NCI-H1092 (cell line): ENCODE measurements at places on chromosomes 5 and 9.
A peak's percentile ranks its signal among the peaks of the same experiment; 100 is the strongest.

- no peak for DNase-seq
These were observed 14.5 kb upstream of the FAM170A start for GRCh38 chr5:119614838-119615237.

GRCh38 chr9:125476645-125477044 lies 215.0 kb downstream of the GAPVD1 start:
- no peak for DNase-seq

- DNase-seq: no peak
These were observed 233.6 kb downstream of the SAXO1 start for GRCh38 chr9:18799428-18799827.

DNA sequence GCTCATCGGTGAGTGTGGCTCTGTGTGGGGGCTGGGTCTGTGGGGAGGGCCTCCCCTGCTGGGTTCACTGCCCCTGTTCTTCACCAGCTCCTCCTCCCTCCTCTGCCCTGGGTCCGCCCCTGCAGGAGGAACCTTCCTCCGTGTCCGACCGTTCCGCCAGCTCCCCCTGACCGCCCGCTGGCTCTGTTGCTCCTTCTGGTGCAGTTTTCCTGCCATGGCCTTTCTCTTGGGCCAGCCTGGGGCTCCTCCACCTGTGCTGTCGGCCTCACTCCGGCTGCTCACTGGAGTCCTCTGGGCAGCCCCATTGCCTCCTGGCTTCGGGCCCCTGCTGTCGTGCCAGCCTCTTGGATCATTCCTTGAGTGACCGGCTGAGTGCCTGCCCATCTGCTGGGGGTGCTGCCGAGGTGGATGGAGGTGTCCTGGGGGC lies 12.3 kb downstream of the RNU6ATAC start:
- DNase-seq: no peak

DNA sequence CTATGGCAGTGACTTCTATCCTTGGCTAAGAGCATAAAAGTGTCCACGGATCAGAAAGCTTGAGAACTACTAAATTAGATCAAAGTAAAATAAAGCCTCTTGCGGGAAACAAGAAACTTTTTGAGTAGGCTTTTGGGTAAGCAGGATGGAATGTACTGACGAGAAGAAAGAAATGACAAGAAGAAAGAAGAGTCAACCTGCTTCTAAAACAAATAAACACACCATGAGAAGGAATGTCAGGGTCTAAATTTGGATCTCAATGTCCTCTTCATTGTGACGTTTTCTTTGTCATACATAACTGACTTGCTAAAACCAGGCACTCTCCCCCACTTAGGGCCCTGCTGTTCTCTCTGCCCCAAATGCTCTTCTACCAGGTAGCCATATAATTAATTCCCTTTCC lies 290.1 kb upstream of the PTGER4 start:
- no peak for DNase-seq

DNA sequence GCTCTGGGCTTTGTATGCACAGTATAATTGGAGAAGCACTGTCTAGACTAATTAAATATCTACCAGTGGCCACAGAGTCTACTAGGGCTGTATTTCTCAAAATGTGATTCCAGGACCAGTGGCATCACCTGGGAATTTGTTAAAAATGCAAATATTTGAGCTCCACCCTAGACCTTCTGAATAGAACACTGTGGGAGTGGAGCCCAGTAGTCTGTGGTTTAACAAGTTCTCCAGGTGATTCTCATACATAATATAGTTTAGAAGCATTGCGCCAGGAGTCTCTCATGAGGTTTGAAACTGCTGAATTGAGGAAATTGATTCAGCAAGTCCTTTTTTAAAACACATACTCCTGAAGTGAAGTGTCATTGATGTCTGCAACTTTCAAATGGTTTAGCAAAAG lies 74.7 kb downstream of the FCHO2 start:
- DNase-seq: no peak

- no peak for DNase-seq
These were observed 40.1 kb downstream of the PHAX start for GRCh38 chr5:126640866-126641265.

DNA sequence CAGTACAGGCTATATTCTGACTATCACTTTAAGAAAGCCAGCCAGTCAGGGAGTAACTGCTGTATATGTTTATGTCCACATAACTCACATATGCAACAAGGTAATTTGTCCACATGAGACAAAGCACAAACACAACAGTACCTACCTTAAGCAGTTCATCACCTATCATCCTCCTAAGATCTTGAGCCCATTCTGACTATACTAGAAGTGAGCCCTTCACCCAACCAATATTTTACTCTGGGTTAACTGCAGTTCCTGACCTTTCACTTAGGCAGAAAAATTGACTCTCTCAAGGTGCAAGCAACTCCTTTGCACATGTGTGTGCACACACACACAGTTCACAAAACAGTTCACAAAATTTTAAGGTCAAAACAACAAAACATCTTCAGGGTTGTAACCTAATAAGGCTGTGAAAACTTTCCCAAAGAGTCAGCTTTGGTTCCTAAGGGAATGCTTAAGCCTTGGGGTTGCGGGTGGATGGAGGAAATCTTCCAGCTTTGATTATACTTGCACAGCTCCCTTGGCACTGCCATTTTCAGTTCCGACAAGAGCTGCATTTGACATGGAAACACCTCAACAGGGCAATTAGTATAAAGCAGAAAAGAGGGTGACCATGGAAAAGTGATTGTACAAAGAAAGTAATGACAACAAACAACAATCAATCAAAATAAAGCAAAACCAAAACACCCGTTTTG lies 215.3 kb downstream of the NFIB start:
- no peak for DNase-seq

GRCh38 chr5:139911425-139912120 lies 116.0 kb downstream of the PSD2 start:
- DNase-seq: no peak

DNA sequence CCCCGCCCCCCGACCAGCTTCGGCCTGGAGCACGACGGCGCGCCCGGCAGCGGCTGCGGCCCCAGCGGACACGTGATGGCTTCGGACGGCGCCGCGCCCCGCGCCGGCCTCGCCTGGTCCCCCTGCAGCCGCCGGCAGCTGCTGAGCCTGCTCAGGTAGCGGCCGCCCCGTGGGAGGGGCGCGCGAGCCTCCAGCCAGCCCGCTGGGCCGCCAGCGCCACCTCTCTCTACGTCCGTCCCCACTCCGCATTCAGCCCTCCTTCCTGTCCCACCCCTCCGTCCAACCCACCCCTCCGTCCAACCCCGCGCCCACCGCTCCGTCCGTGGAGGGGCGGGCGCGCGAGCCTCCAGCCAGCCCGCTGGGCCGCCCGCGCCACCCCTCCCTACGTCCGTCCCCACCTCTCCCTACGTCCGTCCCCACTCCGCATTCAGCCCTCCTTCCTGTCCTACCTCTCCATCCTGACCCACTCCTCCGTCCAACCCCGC lies 6.5 kb downstream of the ADAMTS13 start:
- DNase-seq: no peak

GRCh38 chr5:172597755-172598155 lies 43.3 kb upstream of the NEURL1B start:
- no peak for DNase-seq

- DNase-seq: no peak
These were observed 68.1 kb upstream of the SPIN1 start for GRCh38 chr9:88319936-88320747.

GRCh38 chr5:9847631-9848030 lies 217.5 kb upstream of the TAS2R1 start:
- no peak for DNase-seq

- no peak for DNase-seq
These were observed 122.4 kb upstream of the SLC12A2 start for GRCh38 chr5:127961006-127961762.

- DNase-seq: no peak
These were observed 100.6 kb downstream of the LHFPL2 start for GRCh38 chr5:78547731-78548615.

- DNase-seq: no peak
These were observed 140.2 kb upstream of the BRINP1 start for GRCh38 chr9:119509291-119509905.

GRCh38 chr5:83472508-83473345 lies 1.2 kb downstream of the VCAN start:
- DNase-seq: no peak

- DNase-seq: no peak
These were observed 147.6 kb downstream of the CDH10 start for GRCh38 chr5:24497145-24497544.

DNA sequence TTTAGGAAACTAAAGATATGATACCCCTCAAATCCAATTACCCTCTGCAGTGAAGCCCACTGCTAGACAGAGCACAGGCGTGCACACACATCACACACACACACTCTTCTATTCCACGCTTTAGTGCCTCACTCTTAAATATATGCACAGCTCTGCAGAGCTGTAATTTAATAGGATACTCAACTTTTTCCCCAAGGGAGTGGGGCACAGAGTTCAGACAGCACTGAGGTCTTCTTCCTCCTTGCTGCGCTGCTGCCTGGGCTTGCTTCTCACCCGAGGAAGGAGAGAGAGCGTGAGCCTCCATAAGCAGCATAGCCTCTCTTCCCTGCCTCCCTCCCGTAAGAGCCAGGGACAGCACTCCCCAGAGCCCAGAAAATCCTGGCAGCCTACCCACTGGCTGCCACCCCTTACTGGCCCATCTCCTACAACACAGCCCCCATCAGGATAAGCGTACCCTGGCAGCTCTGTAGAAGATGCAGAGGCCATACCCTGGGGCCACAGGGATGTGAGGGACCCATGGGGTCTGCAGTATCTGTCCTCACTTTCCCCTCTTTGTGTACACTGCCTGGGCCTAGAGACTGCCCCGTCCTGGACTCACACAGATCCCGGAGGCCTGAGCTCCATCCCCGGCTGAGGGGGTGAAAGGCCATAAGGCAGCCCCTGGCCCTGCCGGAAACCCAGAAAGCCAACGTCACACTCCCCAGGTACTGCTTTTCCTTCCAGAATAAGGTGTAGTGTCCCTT lies 102.1 kb downstream of the C5orf15 start:
- no peak for DNase-seq

GRCh38 chr9:89478821-89479668 lies 18.9 kb downstream of the SEMA4D start:
- no peak for DNase-seq

GRCh38 chr9:14424289-14424688 lies 110.3 kb upstream of the NFIB start:
- DNase-seq: no peak

GRCh38 chr9:122118343-122119165 lies 25.4 kb upstream of the TTLL11 start:
- DNase-seq: no peak

GRCh38 chr9:114855488-114855887 lies 49.6 kb upstream of the TNFSF15 start:
- DNase-seq: no peak

GRCh38 chr5:1010641-1011046 lies 2.0 kb downstream of the NKD2 start:
- no peak for DNase-seq

- DNase-seq: peak; percentile 83
These were observed 39.6 kb upstream of the SLC6A19 start for GRCh38 chr5:1161833-1162229.

GRCh38 chr9:33289936-33290246 lies 425 bp upstream of the NFX1 start:
- no peak for DNase-seq

GRCh38 chr9:35741740-35742139 lies 7.3 kb downstream of the GBA2 start:
- DNase-seq: no peak

GRCh38 chr5:102433473-102433872 lies 65.3 kb downstream of the SLCO6A1 start:
- DNase-seq: no peak

- DNase-seq: no peak
These were observed 22.3 kb downstream of the TRIM7 start for GRCh38 chr5:181182651-181183050.

DNA sequence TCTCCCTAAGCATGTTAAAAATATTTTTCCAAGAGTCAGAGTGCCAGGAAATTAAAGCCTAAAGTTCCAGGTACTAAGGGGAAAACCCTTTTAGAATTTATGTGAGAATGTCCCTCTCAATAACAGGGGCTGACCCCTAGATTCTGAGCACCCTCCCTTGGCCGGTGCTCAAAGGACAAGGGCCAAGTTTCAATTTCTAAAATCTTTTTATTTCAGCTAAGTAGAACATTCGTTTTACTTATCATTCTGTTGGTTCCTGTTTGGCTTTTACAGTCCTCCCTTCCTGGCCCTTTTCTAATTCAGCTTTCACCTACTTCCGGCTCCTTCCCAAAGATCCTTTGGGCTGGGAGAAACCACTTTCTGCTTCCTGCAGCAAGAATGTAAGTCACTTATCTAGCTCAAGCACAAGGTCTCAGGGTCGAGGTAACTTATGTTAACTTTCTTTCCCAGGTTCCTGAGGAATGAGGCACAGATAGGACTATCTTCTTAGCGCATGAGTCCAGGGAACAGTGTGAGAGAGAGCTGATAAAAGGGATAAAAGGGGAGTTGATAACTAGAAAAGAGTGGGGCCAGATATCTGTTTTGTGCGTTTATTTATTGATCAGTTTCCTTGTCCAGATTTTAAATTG lies 34.6 kb upstream of the F2RL2 start:
- no peak for DNase-seq

DNA sequence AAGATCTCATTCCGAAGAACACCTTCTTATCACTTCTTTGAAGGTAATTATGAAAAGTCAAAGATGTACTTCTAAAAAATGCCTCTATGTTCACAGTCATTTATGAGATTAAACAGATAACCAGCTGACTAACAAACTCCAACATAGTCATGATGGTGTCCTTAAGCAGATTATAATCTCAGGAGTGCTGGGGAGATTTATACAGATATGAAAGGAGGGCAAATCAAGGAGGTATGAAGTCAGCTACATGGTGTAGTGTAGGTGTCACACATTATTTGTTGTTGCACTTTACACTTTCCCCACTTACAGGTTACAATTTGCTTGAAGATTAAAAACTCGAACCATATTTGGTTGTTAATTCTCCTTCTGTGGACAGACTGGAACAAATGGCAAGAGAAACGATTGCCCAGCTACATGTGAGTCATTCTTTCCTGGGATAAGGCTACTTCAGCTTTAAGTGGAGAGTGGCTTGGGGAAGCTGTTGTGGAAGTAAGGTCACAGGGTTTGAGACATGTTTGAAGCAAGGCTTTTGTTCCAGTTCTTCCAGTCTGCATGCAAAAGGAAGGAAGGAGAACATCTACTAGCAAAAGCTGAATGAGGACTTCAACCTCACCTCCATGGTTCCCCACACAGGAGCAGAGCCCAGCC lies 320.1 kb downstream of the ADGRV1 start:
- DNase-seq: no peak

GRCh38 chr5:126070481-126070880 lies 352.7 kb upstream of the GRAMD2B start:
- no peak for DNase-seq

GRCh38 chr9:91836515-91836914 lies 113.5 kb downstream of the ROR2 start:
- DNase-seq: no peak

DNA sequence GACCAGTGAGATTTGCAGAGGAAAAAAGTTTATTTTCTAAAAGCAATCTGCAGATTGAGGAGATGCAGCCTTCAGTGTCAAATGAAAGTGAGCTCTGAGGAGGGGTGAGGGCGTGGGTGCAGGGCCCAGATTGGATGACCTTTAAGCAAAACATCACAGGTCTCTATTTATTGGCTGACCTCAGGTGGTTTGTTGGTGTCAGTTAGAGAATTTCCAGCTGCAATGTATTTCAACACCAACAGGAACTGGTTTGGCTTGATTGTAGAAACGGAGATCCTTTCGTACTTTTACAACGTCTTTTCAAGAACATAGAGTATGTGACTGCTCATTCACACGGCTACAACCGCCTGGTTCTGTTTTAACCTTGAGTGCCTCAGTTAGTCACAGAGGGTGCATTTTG lies 1069.1 kb downstream of the EFNA5 start:
- no peak for DNase-seq
